Urinary bladder (tissue), 4 donors: ENCODE measurements at places on chromosomes 7 and 10. TPM values are rescaled to one million over a fixed set of nuclear protein-coding genes. Genes with fewer than 3 reads are reported as not detected.
A peak's percentile ranks its signal among the peaks of the same experiment; 100 is the strongest.

Gene SFRP5
- total RNA-seq, result 1.1 TPM

Gene PRTFDC1
- 29.2 TPM for total RNA-seq

Gene PTN
- 91.1 TPM for total RNA-seq

Gene EVX1
- total RNA-seq, result 1.1 TPM

Gene NHLRC2
- 50.6 TPM for total RNA-seq

Gene COL28A1
- 9.7 TPM for total RNA-seq

Gene PIP
- not detected for total RNA-seq

Gene CYP3A7
- total RNA-seq, result 0.21 TPM

Gene PON1
- not detected for total RNA-seq

Gene LHFPL3
- 0.26 TPM for total RNA-seq

Gene ATOH7
- not detected for total RNA-seq

DNA sequence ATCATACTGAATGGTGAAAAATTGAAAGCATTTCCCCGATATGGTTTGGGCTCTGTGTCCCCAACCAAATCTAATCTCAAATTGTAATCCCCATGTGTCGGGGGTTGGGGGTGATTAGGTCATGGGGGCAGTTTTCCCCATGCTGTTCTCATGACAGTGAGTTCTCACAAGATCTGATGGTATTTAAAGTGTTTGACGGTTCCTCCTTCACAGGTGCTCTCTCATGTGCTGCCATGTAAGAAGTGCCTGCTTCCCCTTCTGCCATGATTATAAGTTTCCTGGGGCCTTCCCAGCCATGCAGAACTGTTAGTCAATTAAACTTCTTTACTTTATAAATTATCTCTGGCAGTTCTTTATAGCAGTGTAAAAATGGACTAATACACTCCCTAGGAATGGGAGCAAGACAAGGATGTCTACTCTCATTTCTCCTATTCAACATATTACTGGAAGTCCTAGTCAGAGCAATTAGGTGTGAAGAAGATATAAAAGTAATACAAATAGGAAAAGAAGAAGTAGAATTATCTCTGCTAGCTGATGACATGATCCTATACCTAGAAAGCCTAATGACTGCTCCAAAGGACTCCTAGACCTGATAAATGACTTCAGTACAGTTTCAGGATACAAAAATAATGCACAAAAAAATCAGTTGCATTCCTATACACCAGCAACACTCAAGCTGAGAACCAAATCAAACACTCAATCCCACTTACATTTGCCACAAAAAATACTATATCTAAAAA, 260.6 kb downstream of the RNLS start:
- DNase-seq, result no peak

DNA sequence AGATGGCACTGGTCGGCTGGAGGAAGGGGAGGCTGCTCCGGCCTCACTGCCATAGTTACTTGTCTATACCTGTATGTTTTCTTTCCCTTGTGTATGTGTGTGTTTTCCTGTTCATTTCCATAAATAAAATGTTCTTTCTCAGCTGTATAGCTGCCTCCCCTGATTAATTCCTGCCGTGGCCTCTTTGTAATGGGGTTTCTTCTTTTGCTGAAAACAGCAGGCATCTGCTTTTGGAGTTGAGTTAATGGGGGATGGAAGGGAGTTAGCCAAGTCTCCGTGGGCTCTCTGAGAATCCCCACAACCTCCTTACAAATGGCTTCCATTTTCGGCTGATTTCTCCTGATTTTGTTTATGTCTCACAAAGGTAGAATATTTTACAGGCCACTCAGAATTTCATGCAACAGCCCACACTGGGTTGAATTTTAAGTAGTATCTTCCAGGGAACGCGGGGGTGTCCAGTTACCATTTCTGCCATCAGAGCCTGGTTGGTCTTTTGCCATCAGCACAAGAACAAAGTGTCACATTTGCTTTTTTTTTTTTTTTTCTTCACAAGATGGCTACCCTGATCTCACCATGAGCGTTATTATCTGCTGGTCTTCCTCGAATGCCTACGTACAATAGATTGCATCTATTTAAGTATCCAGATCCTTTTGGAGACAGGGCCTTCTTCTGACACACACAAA, 88.1 kb upstream of the NRP1 start:
- no peak for DNase-seq

GRCh38 chr7:28381466-28381865, 30.9 kb upstream of the CREB5 start:
- no peak for DNase-seq

- DNase-seq, result no peak
Measured at GRCh38 chr7:129740574-129741410, 129.3 kb downstream of the NRF1 start.

GRCh38 chr7:6556196-6556595, 4.9 kb upstream of the GRID2IP start:
- no peak for DNase-seq

DNA sequence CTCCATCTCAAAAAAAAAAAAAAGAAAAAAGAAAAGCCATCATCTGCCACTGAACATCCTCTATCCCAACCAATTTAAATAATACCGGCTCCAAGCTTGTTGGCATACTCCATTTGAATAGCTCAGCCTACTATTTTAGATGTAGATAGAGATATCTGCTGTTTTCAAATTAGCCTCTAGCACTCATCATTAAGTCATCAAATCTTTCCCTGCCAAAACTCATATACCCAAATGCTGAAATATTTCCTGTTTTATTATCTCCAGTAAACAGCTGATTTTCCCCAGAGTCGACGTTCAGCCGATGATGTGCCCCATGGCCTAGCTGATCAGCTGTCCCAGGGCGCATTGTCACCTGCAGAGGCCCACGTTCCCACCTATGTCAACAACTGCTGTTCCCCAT, 34.5 kb upstream of the FRMD4A start:
- DNase-seq, result no peak

DNA sequence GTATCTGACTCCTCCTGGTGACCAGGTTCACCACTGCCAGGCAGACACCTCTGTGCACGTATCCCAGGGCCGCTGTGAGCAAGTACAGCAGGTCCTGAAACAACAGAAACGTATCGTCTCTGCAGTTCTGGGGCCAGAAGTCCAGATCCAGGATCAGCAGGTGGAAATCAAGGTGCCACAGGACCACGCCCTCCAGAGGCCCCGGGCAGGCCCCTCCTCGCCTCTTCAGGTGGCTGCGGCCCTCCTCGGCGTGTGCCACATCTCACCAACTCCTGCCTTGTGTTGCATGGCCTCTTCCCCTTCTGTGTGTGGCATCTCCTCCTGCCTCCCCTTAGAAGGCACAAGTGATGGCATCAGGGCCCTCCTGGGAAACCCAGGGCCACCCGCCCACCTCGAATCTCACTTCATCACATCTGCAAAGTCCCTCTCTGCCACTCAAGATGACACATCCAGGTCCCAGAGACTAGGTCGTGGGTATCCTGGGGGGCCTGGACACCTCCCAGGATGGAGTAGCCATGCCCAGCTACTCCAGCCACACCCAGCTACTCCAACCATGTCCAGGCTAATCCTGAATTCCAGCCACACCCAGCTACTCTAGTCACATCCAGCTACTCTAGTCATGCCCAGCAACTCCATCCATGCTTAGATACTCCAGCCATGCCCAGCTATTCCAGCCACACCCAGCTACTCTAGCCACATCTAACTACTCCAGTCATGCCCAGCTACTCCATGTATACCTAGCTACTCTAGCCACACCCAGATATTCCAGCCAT, 52.6 kb upstream of the DNAAF5 start:
- DNase-seq, result no peak

GRCh38 chr7:90455163-90456030, 14.0 kb upstream of the PTTG1IP2 start:
- DNase-seq, result peak; percentile 53

GRCh38 chr7:105690325-105690945, 109.1 kb upstream of the EFCAB10 start:
- no peak for DNase-seq

GRCh38 chr10:13741438-13741837, 154.7 kb downstream of the PRPF18 start:
- no peak for DNase-seq

DNA sequence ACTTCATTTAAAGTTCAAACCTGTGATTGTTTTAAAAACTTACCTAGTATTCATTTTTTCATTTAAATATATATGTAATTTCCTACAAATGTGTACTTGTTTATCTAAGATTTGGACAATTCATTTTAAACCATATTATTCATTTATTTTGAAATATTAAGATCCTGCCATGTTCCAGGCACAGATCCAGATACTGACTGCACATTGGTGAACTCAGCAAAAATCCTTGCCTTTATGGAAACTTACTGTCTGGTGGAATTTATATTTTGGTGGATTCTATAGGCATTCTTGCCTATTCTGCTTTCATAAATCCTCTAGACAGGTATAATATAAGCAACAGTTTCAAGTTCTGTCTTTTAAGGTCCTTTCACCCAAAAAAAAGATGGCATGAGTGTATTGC, 48.3 kb upstream of the RPA3 start:
- DNase-seq, result no peak

DNA sequence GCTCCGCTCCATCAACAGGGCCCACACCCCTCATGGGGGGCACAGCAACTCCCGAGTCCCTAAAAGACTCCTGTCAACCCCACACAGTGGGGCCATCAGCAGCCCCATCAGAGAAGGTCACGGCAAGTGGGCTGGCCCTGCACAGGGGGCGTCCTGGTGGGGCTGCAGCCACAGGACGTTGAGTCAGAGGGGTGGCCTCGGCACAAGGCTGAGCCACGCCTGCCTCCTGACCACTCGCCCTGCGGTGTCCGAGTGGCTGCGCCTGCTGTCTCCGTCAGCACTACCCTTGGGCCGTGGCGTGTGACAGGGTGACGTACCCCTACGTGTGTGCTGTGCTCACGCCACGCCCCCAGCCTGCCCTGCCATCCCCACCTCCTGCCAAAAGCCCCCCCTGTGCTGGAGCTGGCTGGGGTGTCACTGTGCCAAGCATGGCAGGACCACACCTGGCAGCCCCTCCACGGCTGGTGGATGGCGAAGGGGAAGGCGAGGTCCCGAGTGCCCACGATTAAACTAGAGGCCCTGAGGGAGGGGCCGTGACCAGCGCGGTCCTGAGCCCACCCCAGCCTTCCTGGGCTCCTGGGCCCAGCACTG, 26.0 kb upstream of the NKX6-2 start:
- DNase-seq, result no peak

- DNase-seq, result peak; percentile 28
Measured at GRCh38 chr10:124153023-124153826, 59.8 kb upstream of the CHST15 start.
